Activated T-cell treated with anti-CD3 and anti-CD28 coated beads, Interleukin-2, amount 50 U/mL, for 1 hour (primary cell): ENCODE measurements at places on chromosomes 2 and 18.

DNA sequence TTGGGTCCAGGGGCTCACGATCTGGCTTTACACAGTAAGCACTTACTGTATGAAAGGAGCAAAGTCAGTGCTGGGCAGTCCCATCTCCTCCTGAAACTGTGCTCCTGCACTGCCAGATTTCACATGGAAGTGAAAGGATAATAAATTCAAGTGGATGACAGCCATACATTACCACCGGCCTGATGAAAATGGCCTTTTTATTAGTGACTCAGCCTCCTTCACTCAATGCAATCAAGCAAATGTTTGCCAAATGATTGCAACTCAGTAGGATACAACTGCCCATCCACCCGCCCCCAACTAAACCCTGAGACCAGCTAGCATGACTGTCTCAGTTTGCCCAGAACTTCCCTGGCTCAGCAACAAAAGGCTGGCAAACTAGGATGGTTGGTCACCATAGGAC, 77.1 kb downstream of the MYO5B start:
- DNase-seq: no peak

GRCh38 chr2:152176113-152176714, 651 bp upstream of the STAM2 start:
- DNase-seq: no peak

DNA sequence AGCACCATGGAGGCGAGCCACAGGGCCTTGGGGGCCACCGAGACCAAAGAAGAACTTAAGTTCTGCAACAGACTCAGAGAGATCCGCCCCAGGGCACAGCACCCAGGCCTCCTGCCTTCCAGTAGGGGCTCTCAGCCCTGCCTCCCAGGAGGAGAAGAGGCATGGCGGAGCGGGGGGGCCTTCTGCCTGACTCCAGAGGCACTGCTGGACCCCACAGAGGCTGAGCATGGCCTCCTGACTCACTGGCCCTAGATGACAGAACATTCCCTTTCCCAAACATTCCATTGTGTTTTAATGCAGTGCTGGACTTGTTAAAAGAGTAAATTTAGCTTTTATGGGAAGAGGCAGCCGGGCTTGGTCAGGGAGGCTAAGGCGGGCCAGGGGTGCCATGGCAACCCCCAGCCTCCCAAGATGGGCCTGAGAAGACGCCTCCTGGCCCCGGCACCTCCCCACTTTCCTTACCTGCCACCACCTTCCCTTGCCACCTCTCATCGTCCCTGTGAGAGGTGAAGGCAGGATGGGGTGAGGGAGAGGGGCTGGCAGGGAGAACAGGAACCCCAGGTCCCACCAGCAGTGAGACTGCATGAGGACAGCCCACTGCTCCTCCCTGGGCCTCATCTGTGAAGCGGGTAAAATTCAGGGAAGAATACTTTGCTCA, 65.4 kb downstream of the SMAD7 start:
- DNase-seq: no peak

DNA sequence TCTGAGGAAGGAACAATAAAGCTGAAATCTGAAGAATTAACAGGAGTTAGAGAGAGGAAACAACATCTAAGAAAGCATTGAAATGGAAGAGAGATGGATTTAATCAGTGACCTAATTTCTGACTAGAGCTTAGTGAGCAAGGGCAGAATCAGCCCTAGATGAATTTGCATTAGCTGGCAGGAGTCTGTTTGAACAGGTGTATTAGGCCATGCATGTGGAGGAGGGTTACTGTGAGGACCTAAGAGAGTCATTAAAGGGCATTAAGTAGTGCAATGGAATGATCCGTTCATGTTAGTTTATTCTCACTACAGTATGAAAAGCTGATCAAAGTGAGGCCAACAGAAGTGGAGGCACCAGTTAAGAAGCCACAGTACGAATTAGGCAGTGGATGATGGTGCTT, 285.3 kb downstream of the GRB14 start:
- no peak for DNase-seq

DNA sequence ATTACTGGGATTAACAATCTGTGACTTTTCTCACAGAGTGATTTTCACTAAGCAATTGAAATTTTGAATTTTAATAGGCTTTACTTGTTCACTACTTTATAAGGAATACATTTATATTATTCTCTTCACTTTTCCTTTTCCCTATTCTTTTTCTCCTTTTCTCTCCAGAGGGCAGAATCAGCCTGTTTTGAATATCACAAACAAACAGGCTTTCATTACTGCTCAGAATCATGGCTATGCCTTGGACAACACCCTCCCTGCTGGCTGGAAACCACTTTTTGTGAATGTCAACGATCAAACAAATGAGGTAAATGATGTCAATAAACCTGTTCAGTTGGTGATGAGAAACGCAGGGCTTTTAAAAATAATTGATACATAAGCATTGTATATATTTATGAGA, 35.3 kb downstream of the CPS1 start:
- no peak for DNase-seq

DNA sequence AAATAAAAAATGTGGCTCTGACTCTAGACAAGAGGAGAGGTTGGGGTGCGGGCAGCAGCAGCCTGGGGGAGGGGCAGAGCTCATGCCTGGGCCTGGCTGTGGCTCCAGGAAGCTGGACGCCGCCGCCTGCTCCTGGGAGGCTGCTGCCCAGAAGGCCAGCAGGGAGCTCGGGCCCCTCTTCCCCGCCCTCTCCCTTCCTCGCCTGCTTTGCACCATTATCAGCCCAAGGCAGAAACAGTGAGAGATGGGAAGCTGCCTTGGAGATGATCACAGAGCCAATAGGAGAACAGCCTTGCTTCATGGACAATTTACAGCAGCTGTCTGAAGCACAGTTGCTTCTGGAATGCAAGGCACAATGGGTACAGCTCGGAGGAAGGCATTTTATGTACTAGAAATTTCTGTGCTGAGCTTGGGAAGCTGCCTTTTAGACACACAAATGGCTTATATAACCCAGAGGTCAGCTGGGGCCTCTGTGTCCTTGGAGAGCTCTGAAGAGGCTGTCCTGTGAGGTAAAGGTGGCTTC, 55.3 kb upstream of the AFF3 start:
- no peak for DNase-seq

DNA sequence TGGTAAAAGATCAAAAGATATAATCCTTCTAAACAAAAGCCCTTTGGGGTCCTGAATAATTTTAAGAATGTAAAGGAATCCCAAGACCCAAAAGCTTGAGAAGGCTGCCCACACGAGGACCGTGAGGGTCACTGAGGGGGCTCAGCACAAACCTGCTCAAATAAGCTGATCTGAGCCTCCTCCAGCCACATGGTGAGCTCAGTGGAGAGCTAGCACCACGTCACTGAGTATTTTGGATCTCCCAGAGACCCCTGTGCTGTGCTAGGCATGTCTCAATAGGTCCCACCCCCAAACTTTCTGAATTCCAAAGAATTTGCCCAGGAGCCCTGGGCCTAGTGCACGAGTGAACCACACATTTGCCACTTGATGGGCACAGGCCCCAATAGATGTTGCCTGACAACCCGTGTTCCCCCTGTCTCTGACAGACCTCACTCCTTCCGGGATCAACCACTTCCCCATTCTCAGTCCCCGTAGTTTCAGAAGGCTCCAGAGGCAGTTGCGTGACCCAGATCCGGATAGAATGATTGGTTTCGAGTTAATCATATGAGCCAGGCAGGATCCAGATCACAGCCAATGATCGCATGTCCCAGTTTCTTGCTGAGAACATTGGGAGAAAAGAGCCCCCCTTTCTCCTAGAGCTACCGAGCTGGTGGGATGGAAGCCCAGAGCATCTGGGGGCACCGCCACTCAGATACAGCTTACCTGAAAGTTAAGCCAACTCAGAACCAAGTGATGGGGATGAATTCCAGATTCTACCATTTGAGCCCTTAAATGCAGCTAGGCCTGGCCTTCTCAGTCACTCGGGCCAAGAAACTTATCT, 203.8 kb downstream of the TNS1 start:
- DNase-seq: no peak

- DNase-seq: peak; percentile 87
Measured at GRCh38 chr2:237744613-237745249, 53.8 kb upstream of the RBM44 start.

DNA sequence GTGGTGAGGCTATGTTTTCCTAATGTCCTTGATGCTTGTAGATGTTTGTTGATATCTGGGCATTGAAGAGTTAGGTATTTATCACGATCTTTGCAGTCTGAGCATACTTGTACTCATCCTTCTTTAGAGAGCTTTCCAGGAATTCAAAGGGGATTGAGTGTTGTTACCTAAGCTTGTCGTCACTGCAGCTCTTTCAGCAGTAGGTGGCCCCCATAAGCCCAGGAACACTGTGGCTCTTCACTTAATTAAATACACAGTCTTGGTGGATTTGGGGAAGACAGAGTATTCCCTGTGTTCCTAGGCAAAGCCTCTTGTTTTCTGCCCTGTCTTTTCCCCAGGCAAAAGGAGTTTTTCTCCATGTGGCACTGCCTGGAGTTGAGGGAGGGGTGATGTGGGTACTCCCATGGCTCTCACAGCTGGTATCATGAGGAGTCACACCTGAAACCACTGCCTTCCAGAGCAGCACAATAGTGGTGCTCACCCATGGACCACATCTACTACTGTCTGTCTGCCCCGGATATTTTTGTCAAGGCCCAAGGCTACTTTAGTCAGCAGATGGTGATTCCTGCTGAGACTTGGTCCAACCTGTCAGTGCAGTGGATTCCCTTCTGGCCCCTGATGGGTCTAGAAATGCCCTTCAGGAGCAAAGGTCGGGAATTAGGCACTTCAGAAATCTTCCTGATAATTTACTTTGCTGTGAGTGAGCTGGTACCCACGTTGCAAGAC, 95.7 kb downstream of the GALNT13 start:
- DNase-seq: no peak

- DNase-seq: no peak
Measured at GRCh38 chr2:8246137-8246536, 435.7 kb upstream of the ID2 start.

DNA sequence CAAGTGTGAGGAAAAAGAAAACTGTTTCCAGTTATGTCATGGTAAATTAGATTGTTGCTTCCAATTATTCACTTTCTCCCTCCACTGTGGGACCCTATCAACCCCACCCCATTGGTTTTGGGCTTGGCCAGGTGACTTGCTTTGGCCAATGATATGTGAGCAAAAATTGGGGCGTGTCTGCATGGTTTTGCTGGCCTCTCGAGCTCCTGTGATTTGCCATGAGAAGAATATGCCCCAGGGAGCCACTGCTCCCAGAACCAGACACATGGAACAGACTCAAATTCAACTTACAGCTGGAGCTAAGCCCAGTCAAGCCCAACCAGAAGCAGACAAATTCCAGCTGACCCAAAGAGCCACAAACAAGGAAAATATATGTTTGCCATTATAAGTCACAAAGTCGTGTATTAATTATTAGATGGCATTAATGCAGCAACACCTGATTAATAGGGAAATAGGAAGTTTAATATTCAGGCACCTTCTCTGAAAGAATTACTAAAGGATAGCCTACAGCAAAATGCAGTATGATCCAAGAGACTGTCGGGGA, 248.9 kb downstream of the ANAPC1 start:
- DNase-seq: no peak

GRCh38 chr2:27843992-27844391, 46.2 kb downstream of the RBKS start:
- no peak for DNase-seq

DNA sequence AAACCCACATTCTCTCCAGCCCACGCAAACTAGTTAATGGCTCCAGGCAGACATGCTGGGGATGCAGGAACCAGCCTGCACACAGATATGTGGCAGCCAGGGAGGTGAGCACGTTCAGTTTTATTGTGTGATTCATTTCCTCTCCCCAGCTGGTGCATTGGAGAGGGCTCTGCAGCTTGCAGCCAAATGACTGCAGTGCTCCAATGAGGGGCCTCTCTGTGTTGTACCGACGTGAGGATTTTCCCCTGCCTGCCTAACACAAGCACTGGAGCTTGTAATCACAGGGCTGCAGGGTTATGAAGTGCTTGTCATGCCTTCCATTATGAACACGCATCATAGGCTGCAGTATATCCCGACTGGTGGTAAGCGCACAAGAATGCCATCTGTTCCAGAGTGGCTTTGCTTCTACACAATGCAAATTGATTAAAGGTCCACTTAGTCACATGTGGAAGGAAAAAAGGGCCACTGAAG, 92.3 kb upstream of the THUMPD2 start:
- no peak for DNase-seq

- no peak for DNase-seq
Measured at GRCh38 chr2:70938586-70938950, 2.9 kb downstream of the ATP6V1B1 start.

DNA sequence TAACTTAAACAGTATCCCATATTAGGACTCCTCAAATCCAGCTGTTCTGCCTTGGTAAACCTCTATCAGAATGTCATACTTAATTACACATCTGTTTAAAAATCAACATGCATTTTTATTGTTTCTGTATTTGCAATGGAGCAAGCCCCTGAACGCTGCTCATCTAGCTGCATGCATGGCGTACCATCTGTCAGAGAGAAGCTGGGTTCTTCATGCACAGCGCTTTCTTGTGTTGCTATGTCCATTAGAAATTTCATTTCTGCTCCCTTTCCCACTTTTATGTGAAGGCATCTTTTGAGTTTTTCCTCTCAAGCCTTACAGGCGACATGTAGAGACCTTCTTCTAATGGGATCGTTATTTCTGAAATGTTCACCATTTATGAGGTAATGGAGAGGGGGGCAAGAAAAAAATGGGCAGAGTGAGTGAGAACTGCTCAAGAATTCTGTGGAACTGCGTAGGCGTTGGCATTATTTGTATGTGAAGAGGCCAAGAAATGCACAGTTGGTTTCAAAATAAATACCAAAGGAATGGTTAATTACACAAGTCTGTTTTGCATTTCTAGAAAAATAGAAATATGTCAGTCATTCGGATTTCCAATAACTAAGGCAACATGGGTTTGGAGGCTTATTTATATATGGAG, 31.6 kb downstream of the INSIG2 start:
- no peak for DNase-seq

DNA sequence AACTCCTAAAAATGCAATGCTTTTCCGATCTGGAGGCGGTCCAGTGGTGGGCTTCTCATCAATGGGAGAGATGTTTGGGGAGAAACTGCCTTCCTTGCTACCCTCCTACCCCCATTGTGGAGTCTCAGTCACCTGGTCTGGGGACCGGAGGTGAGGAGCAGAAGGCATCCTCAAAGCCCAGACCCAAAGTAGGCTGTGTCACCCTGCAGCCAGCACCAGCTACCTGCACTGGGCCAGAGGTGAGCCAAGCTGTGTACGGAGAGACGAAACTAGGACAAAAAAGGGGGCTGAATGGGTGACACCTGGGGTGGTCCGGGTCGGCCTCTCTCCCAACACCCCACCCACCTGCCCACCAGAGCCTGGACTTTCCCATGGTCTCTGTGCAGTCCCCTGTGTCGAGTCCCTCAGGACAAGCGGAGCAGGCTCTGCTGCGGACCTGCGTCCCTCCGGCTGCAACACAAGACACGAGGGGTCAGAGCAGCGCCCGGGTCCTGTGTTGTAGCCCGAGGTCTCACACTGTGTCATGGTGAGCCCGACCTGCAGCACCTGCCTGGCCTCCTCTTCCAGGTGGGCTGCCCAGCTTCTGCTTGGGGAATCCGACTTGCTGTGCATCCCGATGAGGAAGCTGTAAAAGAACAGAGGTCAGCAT, 68.0 kb upstream of the RMP24 start:
- DNase-seq: no peak

DNA sequence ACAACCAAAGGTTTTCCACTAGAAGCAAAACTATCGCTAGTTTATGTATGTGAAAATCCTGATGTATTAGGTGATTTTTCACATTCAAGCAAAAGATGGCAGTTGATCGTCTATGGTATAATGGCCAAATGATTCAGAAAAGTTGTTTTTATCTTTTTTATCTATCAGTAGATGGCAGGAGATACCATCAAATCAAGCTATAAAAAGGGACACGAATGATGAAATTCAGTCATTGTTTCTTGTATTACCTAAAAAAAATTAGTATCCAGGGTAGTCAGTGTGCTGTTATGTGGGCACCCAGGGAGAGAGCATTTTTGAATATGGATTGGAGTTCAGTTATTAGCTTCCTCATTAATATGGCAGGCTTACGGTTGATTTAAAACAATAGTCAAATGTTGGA, 22.9 kb upstream of the CAVIN2 start:
- no peak for DNase-seq
